CD14-positive monocyte (primary cell): ENCODE measurements at places on chromosomes 1 and 21.
A peak's percentile ranks its signal among the peaks of the same experiment; 100 is the strongest.

DNA sequence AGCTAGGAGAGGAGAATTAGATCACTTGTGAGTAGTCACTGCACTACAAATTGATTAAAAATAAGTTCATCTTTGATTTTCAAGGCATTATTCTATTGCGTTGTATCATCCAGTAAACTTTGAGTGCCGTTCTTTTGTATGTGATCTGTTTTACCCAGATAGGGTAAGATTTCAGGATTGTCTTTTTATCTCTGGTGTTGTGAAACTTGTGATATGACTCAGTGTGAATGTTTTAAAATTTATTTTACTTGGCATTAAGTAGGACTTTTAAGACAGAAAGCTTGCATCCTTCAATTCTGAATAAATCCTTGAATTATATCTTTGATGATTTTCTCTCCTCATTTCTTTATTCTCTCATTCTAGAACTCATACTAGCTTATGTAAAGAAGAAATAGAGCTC is 93.3 kb upstream of the ADAMTS5 start:
- no peak for DNase-seq

DNA sequence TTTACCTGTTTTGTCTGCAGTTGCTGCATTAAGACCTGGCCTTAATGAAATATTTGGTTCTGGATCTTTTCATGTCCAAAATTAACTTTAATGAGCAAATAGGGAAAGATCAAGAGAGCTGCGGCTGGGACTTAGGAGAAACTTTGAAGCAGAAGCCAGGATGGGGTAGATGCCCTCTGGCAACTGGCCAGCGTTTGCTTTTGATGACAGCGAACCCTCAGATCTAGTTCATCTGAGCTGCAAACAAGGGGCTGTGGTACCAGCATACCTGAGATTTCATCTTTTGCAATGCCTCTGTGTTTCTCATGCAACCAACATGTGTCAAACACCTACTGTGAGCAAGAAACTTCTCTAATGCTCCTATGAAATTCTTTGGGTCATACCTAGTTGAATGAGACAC is 13.0 kb upstream of the TEDDM1 start:
- DNase-seq: no peak

GRCh38 chr1:53411541-53412152 is 47.6 kb upstream of the DMRTB1 start:
- no peak for DNase-seq

DNA sequence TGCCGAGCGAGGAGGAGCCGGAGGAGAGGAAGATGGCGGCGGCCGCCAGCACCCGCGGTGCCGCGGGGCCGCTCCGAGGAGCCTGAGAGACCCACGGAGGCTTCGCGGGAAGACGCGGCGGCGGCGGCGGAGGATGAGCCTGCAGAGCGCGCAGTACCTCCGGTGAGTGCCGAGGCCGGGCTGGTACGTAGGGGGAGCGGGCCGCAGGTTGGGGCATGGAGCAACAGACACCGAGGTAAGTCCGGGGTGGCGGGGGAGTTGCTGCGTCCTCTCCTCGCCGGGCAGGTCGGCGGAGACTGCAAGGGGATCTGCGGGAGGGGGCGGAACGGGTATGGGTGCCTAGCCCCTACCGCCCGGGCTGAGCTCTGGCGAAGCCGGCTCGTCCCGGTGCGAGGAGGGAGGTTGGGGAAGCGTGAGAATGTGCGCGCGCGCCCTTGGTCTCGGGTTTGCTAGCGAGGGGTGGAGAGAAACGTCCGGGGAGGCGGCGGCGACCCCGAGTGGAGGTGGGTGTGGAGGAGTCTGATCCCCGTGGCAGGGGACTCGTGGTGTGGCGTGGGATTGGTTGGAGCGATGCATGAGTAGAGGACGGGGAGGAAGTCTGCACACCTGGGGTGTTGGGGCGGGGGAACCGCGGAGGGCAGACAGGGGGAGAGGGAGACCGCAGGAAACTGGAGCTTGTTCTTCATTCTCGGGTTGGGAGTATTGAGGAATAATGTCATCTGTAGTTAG is at the start of gene SMG7:
TSS of gene SMG7 (plus strand) at position 12 of the 729 bp plus-strand sequence. CDS start at position 134, 122 bp downstream.
- no peak for DNase-seq

DNA sequence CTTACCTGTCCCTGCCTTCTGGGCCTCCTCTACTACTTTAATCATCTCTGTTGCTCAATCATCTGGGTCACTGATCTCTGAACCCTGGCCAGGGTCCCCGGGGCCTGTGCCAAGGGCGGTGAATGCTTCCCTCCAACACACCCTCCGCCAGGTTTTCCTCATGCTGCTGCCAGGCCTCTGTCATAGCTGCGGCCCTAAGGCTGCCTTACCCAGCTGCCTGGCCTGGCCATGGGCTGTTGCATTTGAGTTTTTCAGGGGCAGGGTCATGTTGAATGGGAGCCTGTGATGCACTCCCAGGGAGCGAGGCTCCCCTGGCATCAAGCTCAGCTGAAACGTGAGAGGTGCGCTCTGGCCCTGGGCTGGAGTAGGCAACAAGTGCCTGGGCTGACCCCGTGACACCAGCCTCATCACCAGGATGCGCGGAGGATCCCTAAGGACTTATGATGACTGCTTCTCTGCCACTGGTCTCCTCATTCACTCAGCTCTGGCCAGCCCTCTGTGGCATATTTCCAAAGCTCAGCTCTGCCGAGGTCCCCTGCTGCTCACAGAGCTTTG is 7.6 kb downstream of the EDN2 start:
- no peak for DNase-seq

- no peak for DNase-seq
Measured at GRCh38 chr1:26419494-26419893, 8.9 kb downstream of the LIN28A start.

DNA sequence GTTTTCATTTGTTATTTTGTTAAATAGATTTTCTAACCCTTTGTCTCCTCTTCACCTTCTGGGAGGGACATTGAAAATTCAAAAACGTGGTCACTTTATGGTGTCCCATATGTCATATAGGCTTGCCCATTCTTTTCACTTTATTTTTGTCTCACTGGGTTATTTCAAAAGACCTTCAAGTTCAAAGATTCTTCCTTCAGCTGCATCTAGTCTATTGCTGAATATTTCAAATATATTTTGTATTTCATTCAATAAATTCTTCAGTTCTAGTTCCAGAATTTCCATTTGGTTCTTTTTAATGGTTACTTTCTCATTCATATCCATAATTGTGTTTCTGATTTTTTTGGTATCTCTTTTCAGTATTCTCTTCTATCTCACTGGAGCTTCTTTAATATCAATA is 11.6 kb upstream of the KCTD3 start:
- DNase-seq: no peak

- no peak for DNase-seq
Measured at GRCh38 chr1:75208862-75209261, 74.7 kb downstream of the LHX8 start.

GRCh38 chr1:183129921-183130690 is 56.0 kb upstream of the LAMC2 start:
- no peak for DNase-seq

DNA sequence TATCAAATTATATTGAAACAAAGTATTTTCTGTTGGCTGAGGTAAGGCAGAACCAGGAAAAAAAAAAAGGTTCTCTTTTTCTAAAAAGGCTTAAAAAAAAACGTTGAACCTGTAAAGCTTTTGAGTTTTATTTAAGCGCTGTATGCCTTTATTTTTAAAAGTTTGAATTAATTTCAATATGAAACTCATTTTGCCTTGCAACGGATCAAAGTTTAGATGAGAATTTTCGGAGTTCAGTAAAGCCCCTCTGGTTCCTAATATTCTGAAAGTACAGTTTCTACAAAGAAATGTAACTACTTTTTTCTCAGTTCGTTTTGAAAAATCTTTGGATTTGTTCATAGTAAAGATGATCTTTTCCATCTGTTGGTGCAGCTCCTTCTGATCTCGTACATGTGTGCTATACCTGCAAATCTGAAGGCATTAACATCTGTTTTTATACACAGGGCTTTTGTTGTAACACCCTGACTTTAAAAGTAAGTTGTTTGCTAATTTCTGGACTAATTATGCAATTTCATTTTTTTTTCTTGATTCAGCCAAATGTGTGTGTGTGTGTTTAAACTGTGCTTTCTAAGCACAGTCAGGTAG is 1.7 kb downstream of the ZBTB18 start:
- DNase-seq: no peak

GRCh38 chr1:147902253-147902845 is at the start of gene GJA8:
Gene GJA8 (plus strand): TSS chr1:147902795. CDS start chr1:147907956, 5,161 bp downstream.
- no peak for DNase-seq

- DNase-seq: no peak
Measured at GRCh38 chr1:178944729-178945128, 73.9 kb upstream of the ANGPTL1 start.

GRCh38 chr1:90174246-90174645 is 179.3 kb downstream of the ZNF326 start:
- no peak for DNase-seq

GRCh38 chr1:31296486-31297276 is at the start of the genes SNRNP40 and ZCCHC17:
Gene SNRNP40 (minus strand): TSS chr1:31296788. CDS start chr1:31296751, 37 bp downstream.
Gene ZCCHC17 (plus strand): TSS chr1:31297032. CDS start chr1:31310099, 13,067 bp downstream.
- peak; percentile 99 for DNase-seq

DNA sequence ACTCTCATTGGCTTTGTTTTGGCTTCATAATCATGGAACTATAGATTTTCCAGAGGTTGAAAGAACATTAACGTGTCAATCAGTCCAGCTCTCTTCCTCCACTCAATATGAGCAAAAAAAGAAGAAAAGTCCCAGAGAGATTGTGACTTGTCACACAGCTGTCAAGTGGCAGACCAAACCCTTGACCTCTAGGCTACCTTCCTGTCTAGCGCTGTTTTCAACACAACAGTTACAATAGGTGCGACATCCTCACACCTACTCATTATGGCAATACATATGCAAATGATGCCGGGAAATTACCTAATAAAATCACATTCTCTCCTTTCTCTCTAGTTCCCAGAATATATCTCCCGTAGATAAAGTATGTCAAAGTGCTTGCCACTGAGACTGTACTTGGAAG is 1.1 kb downstream of the WARS2 start:
- DNase-seq: no peak

GRCh38 chr1:78275456-78275855 is 215.3 kb upstream of the PTGFR start:
- DNase-seq: no peak

GRCh38 chr1:169414952-169415351 is 12.3 kb downstream of the CCDC181 start:
- no peak for DNase-seq

- DNase-seq: no peak
Measured at GRCh38 chr1:179742717-179743678, at the start of gene FAM163A. Gene FAM163A (plus strand): TSS chr1:179743291. CDS start chr1:179813098, 69,807 bp downstream.

DNA sequence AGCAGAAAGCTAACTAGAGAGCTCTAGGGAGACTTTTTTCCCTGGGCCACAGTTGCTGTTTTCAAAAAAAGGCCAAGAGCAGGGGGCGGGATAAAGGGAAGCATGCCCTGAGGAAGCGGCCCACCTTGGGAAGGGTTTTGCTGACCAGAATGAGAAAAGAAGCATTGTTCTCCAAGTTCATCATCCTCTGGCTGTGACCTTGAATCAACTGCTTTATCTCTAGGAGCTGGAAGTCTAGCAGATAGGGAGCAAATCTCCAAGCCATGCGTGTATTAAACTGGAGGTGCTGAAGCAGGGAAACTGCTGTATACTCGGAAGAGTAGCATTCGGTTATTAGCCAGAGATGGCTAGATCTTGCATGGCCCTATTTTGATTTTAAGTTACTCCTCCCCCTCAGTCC is 64.8 kb downstream of the ATP2B4 start:
- no peak for DNase-seq

GRCh38 chr1:230509281-230509977 is 83.3 kb upstream of the PGBD5 start:
- DNase-seq: peak; percentile 89

- DNase-seq: no peak
Measured at GRCh38 chr1:234631721-234632125, 21.7 kb upstream of the IRF2BP2 start.

DNA sequence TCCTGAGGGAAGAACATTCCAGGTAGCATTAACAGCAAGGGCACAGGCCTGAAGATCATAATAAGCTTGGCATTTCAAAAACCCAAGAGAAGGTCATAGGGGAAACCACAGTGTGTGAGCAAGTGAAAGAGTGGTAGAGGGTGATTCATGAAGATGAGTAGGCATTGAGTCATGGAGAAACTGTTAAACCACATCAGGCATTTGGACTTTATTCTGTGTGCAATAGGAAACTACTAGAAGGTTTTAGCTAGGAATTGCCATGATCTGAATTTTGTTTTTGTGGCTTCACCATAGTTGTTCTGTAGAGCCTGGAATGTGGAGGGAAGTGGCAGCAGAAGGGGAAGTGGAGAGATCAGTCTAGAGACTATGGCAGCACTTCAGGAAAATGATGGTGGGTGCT is 359.0 kb upstream of the PTBP2 start:
- peak; percentile 92 for DNase-seq

- peak; percentile 43 for DNase-seq
Measured at GRCh38 chr1:89598450-89599331, 34.2 kb upstream of the LRRC8C start.

DNA sequence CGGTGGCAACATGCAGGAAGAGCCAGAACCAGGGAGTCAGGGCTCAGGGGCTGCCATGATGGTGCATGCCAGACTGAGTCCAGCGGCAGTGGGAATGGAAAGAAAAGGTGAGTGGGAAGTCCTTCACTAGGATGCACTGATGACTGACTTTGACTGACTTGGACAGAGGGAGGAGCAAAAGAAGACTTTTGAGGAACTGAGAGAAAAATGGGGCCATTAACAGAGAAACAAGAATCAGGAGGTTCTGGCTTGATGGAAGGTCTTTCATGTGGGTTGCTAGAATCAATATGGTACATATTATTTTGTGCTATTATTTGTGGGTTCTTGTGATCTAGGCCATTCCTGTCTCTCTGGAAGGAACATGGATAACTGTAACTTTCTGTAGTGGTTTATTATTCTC is 454.6 kb upstream of the PROX1 start:
- no peak for DNase-seq

GRCh38 chr1:183206538-183207122 is 20.6 kb downstream of the LAMC2 start:
- no peak for DNase-seq

- DNase-seq: no peak
Measured at GRCh38 chr1:164630626-164631396, 71.8 kb downstream of the PBX1 start.

- DNase-seq: no peak
Measured at GRCh38 chr21:31873696-31874599, 1.1 kb downstream of the HUNK start.

- no peak for DNase-seq
Measured at GRCh38 chr1:223411309-223411708, 18.1 kb downstream of the CCDC185 start.
